ENCODE measurements at places on chromosomes 11 and 22. TPM values are rescaled to one million over a fixed set of nuclear protein-coding genes. Genes with fewer than 3 reads are reported as not detected.

The SPI1 gene
- not detected for total RNA-seq

The TREH gene
- not detected for total RNA-seq

The HEPACAM gene
- total RNA-seq: not detected

GRCh38 chr11:47105974-47106373, 70.7 kb downstream of the ARFGAP2 start:
- no peak for DNase-seq

- DNase-seq: no peak
These were observed 8.8 kb upstream of the ST14 start for GRCh38 chr11:130150790-130151189.

DNA sequence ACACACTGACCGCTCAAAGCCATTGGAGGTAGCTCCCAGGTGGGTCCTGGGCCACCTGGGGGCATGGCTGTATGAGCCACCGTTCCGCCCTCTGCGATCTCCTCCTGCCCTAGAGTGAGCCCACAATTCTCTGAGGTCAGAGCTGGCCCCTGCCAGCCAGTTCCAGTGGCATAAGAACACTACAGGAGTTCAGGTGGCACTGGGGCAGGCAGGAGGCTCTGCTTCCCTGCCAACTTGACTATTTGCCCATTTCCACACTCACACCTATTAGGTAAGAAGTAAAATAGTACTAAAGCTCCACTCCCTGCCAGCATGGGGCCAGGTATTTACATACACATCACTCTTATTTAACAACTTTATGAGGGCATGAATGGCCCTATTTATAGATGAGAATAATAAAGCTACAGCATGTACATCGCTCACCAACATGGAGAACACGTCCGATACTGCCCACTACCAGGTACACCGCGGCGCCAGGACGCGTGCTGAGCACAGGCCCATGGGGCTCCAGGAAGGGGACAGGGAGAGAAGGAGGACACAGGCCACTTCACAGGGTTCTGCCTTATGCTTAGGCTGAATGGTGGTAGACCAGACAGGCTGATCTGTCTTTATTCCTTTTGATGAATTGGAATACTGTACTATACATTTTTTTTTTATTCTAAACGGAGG, 26.2 kb downstream of the PISD start:
- DNase-seq: no peak

All from fibroblast of the aortic adventitia (primary cell).